ENCODE measurements at places on chromosomes 5 and 9. TPM values are rescaled to one million over a fixed set of nuclear protein-coding genes. Genes with fewer than 3 reads are reported as not detected.

- no peaks in the 10 kb centered on the region for H3K36me3 ChIP-seq
- H3K4me3 ChIP-seq = no peak overlapping the region
- no peak for DNase-seq
- no peak overlapping the region for H3K27ac ChIP-seq
Observed at GRCh38 chr5:1831677-1832313, 30.6 kb downstream of the NDUFS6 start.

DNA sequence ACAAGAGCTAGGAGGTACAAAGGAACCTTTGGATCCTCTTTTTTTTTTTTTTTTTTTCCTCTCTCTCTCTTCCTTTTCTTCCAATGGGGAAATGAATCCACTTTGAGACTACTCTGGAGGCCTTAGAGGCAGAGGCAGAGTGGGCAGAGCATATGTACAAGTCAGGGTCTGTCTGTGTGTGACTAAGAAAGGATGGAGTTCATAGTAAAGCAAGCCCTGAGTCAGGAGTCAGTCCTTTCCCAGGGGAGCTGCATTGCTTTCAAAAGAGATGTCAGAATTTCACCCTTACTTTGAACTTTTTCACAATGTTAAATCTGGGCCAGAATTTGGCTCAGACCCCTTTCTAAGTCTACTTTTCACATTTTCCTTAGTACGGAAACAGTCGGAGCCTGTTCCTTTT is 792.4 kb upstream of the C9orf72 start:
- no peaks in the 10 kb centered on the region for H3K36me3 ChIP-seq
- H3K4me3 ChIP-seq = no peak overlapping the region
- H3K27ac ChIP-seq = no peak overlapping the region
- H3K4me1 ChIP-seq = no peaks in the 10 kb centered on the region
- H3K27me3 ChIP-seq = no peaks in the 10 kb centered on the region

DNA sequence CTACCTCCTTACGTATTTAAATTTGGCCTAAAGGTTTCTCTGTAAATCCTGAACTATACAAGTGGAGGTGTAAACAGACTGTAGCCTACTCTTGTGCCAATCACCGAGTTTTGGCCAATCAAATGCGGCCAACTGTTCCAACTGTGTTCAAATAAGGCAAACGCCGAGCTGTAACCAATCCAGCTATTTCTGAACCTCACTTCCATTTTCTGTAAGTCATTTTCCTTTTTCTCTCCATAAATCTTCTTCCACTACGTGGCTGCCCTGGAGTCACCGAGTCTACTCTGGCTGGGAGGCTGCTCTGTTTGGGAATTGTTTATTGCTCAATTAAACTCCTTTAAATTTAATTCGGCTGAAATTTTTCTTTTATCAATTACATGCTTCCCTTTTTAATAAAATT is 58.4 kb downstream of the S1PR3 start:
- no peak overlapping the region for H3K4me3 ChIP-seq
- H3K27me3 ChIP-seq = no peaks in the 10 kb centered on the region
- no peaks in the 10 kb centered on the region for H3K36me3 ChIP-seq
- no peaks in the 10 kb centered on the region for H3K4me1 ChIP-seq
- DNase-seq = no peak

GRCh38 chr9:133285252-133285775 is 10.3 kb upstream of the ABO start:
- no peak overlapping the region for H3K27ac ChIP-seq
- no peak for DNase-seq
- no peak overlapping the region for H3K4me3 ChIP-seq
- no peaks in the 10 kb centered on the region for H3K27me3 ChIP-seq
- H3K4me1 ChIP-seq = no peaks in the 10 kb centered on the region

DNA sequence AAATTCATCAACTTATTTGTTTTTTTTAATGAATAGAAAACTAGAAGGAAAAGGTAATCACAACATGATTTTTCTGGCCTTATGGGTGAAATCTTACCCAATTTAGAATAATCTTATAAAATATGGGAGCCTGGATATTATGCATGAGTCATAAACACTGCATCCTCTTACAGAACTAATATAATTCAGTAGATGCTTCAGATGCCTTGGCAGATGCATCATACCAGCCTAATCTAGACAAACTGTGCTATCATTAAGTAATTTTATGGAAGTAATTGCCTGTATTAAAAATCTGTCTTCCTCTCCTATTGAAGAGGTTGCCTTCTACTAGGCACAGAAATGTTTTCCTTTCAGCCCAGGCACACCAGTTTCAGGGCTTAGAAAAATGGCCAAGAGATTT is 2384.6 kb upstream of the WWC1 start:
- H3K4me1 ChIP-seq = no peaks in the 10 kb centered on the region
- H3K27me3 ChIP-seq = no peaks in the 10 kb centered on the region
- DNase-seq = no peak

DNA sequence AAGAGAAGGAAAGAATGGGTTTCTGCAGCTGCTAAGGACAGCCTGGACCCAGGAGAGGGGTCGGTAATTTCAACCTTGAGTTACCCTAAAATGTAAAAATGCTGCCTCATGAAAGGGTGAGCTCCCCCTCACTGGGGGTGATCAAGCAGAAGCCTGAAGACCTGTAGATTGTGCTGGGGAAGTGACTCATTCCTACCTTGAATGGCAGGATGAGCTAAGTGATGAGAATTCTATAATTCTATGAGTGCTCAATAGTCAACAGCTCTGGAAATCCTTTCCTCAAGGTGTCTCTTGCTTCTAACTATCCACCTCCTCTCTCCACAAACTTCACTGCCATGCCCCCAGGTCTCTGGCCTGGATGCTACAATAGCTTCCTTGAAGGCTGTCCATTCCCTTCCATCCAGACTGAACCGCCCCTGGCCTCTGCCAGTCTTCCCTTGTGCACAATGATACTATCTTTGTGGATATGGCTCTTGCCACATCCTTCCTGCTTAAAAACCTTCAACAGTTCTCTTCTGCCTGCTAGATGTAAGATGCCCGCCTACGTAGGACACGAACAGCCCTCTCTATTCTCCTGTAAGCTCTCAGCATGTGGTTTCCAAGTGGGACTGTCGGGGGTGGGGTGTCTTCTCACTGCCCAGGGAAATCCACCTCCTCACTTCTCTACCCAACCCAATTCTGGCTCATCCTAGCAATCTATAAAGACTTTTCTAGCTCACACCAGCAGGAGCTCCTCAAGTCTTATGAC is 50.6 kb downstream of the PTPN3 start:
- no peaks in the 10 kb centered on the region for H3K27me3 ChIP-seq
- no peak for DNase-seq

DNA sequence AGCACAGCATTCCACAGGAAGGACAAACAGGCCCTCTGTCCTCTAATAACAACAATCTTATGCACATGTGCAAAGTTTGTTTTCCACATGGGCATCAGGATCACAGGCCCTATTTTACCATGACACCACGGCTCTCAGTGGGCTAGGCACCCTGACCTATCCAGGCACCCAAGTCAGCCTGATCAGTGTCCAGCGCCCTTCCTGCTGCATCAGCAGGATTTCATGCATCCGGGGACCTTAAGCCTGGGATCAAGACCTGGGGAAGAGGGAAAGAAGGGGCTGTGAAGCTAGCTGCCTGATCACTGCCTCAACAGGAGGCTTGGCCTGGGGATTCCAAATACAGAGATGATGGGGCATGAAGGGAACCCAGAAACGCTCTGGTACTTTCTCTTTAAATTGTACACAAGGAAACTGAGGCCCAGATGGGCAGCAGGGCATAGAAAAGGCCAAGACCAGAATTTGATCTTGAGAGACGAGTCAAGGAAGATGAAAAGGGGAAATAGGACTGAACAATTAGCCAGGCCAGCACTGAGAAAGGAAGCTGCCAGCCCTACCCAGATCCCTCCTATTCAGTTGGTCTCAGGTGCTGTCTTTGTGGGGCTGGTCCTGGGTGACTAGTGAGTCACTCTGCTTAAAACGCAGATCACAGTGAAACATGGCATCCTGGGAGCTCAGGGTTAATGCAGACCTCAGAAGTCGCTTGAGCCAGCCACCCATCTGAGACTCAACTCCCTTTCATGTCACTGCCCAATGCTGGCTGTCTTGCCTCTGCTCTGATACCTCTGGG is 57.9 kb downstream of the SHB start:
- H3K27me3 ChIP-seq = no peaks in the 10 kb centered on the region
- no peak overlapping the region for H3K4me3 ChIP-seq
- H3K36me3 ChIP-seq = no peaks in the 10 kb centered on the region
- peaks cover 7% of the 10 kb centered on the region for H3K4me1 ChIP-seq
- DNase-seq = no peak

DNA sequence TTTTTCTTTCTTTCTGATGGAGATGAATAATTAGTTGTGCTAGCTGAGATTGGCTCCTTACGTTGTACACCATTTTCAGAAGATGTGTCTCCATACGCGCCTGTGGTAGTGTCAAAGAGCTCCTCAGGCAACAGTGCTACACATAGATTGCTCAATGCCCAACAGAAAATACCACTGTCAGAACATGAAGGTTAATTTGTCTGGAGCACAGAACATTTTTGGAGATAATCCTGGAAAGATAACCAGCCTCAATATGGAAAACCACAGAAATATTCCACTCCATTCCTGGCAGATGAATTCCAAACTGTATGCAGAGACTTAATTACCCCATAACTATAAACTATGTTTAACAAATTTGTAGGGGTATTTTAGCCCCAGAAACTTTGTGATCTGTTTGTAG is 233.6 kb downstream of the MARCHF11 start:
- no peak for DNase-seq
- no peaks in the 10 kb centered on the region for H3K36me3 ChIP-seq
- H3K4me1 ChIP-seq = no peaks in the 10 kb centered on the region
- no peaks in the 10 kb centered on the region for H3K27me3 ChIP-seq
- H3K27ac ChIP-seq = no peak overlapping the region

GRCh38 chr5:133494923-133495246 is 117.5 kb downstream of the FSTL4 start:
- H3K36me3 ChIP-seq = no peaks in the 10 kb centered on the region
- H3K4me3 ChIP-seq = no peak overlapping the region
- no peaks in the 10 kb centered on the region for H3K4me1 ChIP-seq
- H3K27me3 ChIP-seq = no peaks in the 10 kb centered on the region

DNA sequence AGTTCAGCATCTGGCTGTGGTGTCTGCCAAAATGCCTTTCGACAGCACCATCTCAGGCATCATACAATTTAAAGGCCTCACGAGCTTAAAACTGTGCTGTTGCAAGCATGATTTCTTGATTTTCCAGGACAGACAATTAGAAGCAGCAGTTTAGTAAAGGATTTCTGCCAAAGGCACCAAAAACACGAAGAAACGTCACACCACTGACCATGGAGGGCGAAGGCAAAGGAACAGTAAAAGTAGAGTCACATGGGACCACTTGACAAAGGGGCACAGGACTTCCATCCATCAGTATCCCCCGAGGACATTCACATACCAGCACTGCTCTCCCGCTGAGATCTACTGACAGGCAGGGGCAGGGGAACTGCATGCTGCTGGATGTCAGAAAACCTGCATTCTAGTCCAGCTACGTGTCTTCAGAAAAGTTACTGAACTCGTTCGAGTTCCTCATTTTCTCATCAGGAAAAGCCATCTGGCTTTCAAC is 70.4 kb upstream of the FBXW11 start:
- DNase-seq = no peak
- H3K27me3 ChIP-seq = no peaks in the 10 kb centered on the region
- H3K36me3 ChIP-seq = no peaks in the 10 kb centered on the region
- H3K4me1 ChIP-seq = no peaks in the 10 kb centered on the region
- H3K4me3 ChIP-seq = no peak overlapping the region

DNA sequence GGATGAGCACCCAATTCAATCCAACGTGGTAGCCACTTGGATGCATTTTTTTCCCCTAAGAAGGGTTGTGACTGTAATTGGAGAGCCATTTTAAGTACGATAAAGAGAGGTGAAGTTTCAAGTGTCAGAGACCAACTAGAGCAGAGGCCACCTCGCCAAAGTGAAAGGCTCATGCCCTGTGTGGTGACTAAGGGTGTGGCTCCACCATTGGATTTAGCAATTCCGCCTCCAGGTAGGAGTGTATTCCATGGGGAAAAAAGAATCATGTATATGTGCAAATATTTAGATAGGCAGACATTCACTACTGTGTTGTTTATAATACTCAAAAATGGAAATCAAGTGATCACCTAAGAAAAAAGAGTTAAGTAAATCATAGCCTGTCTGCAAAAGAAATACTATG is 53.1 kb upstream of the S1PR3 start:
- no peaks in the 10 kb centered on the region for H3K36me3 ChIP-seq
- no peak overlapping the region for H3K4me3 ChIP-seq
- no peaks in the 10 kb centered on the region for H3K27me3 ChIP-seq
- H3K4me1 ChIP-seq = no peaks in the 10 kb centered on the region
- H3K27ac ChIP-seq = no peak overlapping the region

DNA sequence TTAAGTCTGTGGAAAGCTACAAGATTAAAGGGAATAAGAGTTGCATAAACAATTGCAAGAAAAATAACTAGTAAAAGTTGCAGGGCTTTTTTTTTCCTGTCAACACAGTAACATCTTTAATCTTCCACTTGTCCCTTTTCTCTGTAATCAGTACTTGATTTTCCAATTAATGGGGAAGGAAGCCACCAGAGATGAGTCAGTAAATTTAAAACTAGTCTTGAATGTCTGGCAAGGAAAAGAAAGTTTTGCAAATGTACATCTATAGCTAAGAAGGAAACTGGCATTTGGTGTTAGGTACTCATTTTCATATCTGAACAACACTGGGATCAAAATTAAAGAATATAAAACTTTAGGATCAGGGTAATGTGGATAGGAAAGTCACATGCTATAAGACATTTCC is 17.1 kb downstream of the DAP start:
- H3K27me3 ChIP-seq = no peaks in the 10 kb centered on the region
- no peak overlapping the region for H3K27ac ChIP-seq
- H3K4me1 ChIP-seq = no peaks in the 10 kb centered on the region
- no peak for DNase-seq
- no peaks in the 10 kb centered on the region for H3K36me3 ChIP-seq

- H3K4me3 ChIP-seq = no peak overlapping the region
- peak overlapping the region; percentile 49 for H3K27ac ChIP-seq
Observed at GRCh38 chr5:38670878-38671277, 114.4 kb upstream of the LIFR start.

- no peak overlapping the region for H3K4me3 ChIP-seq
- no peak overlapping the region for H3K27ac ChIP-seq
- no peaks in the 10 kb centered on the region for H3K36me3 ChIP-seq
- no peaks in the 10 kb centered on the region for H3K4me1 ChIP-seq
- no peaks in the 10 kb centered on the region for H3K27me3 ChIP-seq
Observed at GRCh38 chr5:10866913-10867312, 105.9 kb upstream of the DAP start.

GRCh38 chr5:123154886-123155445 is 65.9 kb downstream of the PRDM6 start:
- peak; percentile 13 for DNase-seq
- no peak overlapping the region for H3K27ac ChIP-seq
- H3K4me1 ChIP-seq = peaks cover 2% of the 10 kb centered on the region
- no peak overlapping the region for H3K4me3 ChIP-seq
- H3K36me3 ChIP-seq = no peaks in the 10 kb centered on the region
- H3K27me3 ChIP-seq = no peaks in the 10 kb centered on the region

GRCh38 chr9:108239696-108240321 is 616.0 kb downstream of the ACTL7B start:
- no peaks in the 10 kb centered on the region for H3K4me1 ChIP-seq
- DNase-seq = no peak
- H3K4me3 ChIP-seq = no peak overlapping the region
- no peaks in the 10 kb centered on the region for H3K27me3 ChIP-seq
- H3K27ac ChIP-seq = no peak overlapping the region
- H3K36me3 ChIP-seq = no peaks in the 10 kb centered on the region

GRCh38 chr5:32578764-32579163 is 6.6 kb upstream of the SUB1 start:
- no peaks in the 10 kb centered on the region for H3K36me3 ChIP-seq
- DNase-seq = no peak
- no peaks in the 10 kb centered on the region for H3K4me1 ChIP-seq

Gene SH3TC2
- total RNA-seq = 69.1 TPM

Gene SPAAR
- 31.4 TPM for total RNA-seq

Gene PTPDC1
- 17.9 TPM for total RNA-seq

Gene RANBP17
- total RNA-seq = 5.4 TPM

Gene PDGFRB
- total RNA-seq = 14.5 TPM

Gene LCP2
- total RNA-seq = 11.3 TPM

Data from prostate gland (tissue), 2 donors.